ENCODE measurements at places on chromosomes 1 and 21.

DNA sequence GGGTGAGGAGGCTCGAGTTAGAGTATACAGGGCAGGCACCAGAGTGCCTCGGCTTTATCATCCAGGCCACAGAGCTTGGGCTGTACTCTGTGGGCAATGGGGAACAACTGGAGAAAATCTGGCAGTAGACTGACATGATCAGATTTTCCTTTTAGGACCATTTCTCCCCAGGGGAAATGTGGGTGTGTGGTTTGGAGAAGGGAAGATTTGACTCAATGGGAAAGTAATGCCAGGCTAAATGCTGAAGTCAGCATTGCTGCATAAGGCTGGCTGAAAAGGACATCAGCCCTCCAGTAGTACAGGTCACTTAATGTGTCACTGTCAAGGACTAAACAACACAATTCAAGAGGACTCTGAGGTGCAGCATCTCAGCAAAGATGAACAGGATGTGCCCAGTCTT, 5.0 kb downstream of the FYB2 start:
- no peak for DNase-seq

DNA sequence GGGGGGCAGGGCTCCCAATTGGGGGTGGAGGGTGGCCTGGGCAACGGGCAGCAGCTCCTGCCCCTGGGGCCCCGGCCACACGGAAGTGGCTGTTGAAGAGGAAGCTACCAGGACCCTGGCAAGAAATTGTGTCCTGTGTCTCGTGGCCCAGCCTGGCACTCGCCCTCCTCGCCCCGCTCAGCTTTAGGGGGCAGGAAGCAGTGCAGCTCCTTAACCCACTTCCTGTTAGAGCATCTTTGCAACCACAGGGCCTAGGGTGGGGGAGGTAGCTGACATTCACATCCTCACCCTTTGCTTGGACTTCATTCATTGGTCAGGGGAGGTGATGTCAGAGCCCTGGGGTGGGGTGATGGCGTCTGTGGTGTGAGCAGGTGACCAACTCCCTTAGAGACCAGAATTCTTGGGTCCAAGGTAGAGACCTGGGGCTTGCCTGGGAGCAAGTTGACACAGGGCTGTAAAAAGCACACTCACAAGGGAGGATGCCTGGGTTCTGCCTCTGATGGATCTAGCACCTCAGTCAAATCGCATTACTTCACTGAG, at the start of gene ARHGAP30:
Gene ARHGAP30, minus strand, starts transcription at position 161 of the 540 bp plus-strand sequence. CDS start 267 bp downstream, outside the sequence.
- DNase-seq = peak; percentile 89

- DNase-seq = no peak
Observed at GRCh38 chr1:20678599-20678998, 17.4 kb upstream of the DDOST start.

DNA sequence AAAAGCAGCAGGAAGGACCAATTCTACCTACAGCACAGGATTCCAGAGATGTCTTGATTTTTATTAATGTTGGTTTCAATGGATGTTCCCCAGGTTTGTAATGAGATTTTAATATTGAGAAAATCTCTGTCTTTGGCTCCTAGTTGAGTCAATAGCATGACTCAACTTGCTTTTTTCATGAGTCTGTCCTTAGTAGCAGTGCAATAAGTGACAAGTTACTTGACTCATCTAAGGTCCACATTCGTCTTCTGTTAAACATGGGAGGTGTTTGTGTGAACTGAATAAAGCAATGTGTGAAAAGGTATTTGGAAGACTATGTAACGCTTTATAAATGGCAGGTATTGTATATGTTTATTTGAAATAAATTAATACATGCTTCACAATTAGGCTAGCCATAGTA, 645.0 kb upstream of the PTBP2 start:
- DNase-seq = no peak

DNA sequence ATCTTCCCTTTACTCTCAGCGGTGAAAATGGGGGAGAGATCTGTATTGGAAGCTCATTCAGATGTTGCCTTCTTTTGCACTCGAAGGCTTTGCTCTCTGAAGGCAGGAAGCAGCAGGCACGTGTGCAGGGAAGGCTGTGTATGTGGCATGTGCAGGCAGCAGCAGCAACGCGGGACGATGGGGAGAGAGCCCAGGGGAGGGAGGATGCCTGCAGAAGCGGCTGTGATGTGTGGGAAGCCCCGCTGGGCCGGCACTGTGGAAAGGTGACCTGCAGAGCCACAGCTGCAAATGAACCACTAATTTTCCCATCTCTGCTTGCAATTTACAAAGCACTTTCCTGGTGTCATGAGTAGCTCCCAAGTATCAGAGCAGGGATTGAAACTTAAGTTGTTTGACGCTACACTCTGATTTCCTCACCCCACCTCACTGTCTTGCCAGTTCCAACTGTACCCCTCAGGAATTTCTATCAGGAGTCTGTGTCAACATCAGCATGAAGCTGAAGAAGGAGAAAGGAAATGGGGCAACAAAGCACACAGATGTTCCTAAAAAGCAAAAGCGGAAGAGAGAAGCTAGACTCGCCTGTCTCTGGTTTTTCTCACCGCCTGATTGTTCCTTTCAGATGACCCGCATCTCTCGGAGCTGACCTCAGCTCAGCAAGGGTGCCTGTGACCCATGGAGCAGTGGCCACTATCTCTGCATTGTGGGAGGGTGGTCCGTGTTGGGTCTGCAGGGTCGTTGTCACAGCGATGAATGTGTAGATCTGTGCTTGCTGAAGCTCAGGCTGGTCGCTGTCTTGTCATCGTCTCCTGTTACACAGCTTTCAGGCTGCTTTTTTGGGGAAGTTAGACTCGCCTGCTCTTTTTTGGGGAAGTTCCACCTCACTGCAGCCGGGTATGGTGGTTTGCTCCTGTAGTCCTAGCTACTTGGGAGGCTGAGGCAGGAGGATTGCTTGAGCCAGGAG, 156.1 kb downstream of the KIF26B start:
- DNase-seq = peak; percentile 64

GRCh38 chr1:7579831-7580804, 191.0 kb upstream of the VAMP3 start:
- no peak for DNase-seq

DNA sequence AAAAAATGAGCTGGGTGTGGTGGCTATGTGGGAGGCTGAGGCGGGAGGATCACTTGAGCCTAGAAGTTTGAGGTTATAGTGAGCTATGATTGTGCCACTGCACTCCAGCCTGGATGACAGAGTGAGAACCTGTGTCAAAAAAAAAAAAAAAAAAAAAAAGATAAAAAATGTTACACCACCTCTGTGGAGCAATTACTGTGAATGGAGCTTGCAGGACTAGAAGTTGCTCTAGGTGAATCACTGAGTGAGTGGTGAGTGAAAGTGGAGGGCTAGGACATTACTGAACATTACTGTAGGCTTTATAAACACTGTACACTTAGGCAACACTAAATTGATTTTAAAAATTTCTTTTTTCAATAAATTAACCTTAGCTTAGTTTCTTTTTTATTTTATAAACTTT, 21.9 kb downstream of the TLCD4 start:
- DNase-seq = no peak

- DNase-seq = no peak
Observed at GRCh38 chr1:87104945-87105344, 190.5 kb downstream of the HS2ST1 start.

Data from hematopoietic multipotent progenitor cell treated with erythropoietin and hydrocortisone succinate and interleukin-3 and kit ligand, for 6 days (in vitro differentiated cells).